Activated CD8-positive, alpha-beta memory T cell treated with anti-CD3 and anti-CD28 coated beads for 24 hours (primary cell): ENCODE measurements at places on chromosomes 11 and 22.

DNA sequence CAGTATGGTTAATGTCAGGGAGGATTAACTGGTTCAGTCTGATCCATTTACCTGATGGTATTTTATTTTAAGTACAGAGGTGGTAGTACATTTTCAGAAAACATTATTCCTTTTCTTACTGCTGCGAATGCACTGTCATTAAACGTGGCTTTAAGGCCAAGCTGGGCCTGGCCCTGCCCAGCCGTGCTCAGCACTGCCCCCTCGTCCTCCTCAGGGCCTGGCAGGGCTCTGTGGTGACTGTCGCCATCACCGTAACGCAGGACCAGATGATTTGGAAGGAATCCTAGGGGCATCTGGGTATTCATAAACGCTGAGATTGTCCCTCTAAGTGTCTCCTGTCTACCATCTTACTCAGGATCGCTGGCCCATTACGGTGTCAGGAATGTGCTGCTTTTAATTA, 302.0 kb downstream of the TBC1D22A start:
- no peak for DNase-seq

DNA sequence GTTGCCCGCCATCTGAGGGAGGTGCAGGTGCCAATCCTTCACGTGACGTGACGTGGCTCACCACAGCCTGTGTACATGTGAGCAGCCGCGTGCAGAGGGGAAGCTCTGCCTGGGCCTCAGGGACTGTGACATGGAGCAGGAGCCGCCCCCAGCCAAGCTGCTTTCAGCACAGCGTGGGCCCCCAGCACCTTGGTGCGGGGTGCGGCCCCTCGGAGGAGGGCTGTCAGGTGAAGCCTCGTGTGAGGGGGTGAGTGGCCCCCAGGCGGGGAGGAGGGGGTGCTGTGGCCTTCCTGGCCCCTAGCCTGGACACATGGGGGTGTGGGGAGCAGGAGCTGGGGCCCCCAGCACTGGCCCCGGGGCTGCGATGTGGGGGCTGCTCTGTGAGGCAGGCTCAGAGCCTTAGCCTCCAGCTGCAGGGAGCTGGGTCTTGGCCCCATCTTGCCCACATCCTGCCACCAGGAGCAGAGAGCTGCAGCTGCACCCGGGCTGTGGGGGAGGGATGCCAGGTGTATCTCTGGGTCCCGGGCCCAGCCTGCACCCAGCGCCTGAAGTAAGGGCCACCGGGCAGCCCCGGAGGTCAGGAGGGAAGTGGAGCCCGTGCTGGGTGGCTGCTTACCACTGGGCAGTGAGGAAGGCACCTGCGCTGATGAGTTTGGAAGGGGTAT, at the start of gene ADORA2A:
ADORA2A (plus strand) TSS at position 100 of the 665 bp plus-strand sequence. CDS start 5,806 bp downstream, outside the sequence.
- DNase-seq, result peak; percentile 89

DNA sequence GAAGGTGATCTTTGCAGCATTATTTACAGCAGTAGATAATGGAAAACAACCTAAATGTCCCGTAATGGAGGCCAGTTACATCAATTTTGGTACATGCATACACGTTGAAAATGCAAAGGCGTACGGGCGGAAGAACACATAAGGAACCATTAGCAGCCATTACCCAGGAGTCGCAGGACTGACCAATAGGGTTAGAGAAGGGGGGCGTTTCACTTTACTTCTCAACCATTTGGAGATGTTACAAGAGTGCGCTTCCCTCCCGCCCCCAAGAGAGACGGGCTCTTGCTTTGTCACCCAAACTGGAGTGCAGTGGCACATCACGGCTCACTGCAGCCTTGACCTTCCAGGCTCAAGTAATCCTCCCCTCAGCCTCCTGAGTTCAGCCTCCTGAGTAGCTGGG, 52.8 kb upstream of the SLC35C1 start:
- no peak for DNase-seq

GRCh38 chr11:36492724-36493304, 17.3 kb downstream of the TRAF6 start:
- no peak for DNase-seq

DNA sequence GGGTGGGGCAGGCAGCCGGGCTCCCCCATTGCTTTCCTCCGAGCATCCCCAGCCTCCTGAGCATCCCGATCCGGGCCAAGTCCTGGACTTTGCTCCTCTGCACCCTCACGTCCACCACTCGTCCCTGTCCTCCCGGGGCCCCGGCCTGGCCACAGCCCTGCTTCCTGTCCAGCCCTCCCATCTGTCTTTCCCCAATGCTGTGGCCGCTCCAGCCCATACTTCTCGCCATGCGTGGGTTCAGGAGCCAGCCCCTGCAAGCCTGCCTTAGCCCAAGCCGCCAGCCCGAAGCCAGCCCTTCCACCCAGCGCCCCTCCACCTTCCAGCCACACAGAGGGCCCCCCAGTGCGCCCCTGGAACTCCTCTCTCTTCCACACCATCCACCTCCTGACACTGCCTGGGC, 23.8 kb downstream of the MRPL23 start:
- no peak for DNase-seq

GRCh38 chr11:9142732-9143131, 51.3 kb upstream of the SCUBE2 start:
- DNase-seq, result no peak

- DNase-seq, result no peak
Measured at GRCh38 chr11:16959602-16960001, 54.6 kb downstream of the PLEKHA7 start.

GRCh38 chr11:65894034-65894591, 3.6 kb downstream of the CCDC85B start:
- DNase-seq, result no peak

DNA sequence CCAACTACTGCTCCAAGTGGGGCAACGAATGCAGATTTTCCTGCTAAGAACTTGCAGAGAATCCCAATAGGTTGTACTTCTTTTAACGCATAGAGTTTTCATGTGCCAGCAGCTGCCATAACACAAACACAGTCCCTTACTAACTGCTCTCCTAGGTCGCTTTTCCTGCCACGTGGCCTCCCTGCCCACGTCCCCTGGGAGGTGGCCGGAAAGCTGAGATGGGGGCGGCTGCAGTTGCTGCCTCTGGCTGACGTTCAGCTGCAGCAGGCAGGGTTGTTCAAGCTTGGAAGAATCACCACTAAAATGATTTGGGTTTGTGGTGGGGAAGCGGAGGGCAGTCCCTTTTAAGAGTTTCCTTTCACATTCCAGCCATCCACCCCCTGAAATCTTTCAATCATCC, 39.3 kb downstream of the ZNF202 start:
- DNase-seq, result no peak

DNA sequence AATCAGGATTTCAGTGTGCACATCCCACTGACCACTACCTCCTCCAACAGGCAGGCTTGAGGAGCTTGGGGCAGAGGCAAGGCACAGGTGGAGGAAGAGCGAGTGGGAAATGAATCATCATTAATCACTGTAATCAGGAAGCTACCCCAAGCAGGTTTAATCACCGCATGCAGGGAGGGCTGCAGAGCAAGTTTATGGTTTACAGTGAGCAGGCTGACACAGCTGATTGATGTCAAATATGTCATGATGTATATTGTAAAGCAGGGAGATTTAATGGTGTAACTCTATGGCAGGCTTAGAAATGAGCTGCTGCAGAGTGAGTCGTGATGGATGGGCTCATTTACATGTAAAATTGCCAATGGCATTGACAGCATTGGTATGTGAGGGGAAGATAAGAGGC, 441.0 kb downstream of the NTM start:
- no peak for DNase-seq

DNA sequence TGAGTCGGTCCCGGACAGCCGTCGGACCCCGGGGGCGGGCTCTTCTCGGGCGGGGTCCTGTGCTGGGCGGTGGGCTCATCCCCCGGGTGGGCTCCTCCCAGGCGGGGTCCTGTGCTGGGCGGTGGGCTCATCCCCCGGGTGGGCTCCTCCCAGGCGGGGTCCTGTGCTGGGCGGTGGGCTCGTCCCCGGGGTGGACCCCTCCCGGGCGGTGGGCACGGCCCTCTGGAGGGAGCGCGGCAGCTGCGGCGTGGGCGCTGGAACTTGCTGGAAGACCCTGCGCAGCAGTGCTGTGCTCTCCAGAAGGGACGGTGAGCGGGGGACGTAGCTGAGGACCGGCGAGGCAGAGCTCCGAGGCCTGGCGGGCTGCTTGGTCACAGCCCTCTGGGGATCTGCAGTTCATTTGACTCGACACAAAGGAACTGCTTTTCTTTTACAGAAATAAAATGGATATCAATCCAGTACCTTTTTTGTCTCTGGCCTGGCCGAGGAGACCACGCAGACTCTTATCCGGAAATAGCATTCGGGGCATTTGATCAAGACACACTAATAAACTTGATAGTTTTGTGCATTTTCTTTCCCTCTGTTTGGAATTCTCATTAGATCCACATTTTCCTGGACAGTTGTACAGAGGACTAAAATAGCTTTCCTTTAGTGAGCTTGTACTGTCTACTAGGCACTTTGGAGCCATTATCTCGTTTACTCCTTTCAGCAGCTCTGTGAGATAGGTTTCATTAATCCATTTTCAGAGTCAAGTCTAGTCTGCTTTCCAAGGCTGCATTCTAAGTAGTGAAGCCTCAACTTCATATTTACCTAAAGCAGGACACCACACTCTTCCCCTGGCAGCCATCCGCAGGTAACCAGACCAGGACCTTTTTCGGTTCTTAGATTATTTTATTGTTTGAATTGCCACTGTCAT, 812 bp downstream of the JAM3 start:
- no peak for DNase-seq

GRCh38 chr11:133968300-133968699, 11.5 kb upstream of the IGSF9B start:
- no peak for DNase-seq

- no peak for DNase-seq
Measured at GRCh38 chr22:27732391-27732790, 69.2 kb downstream of the MN1 start.

- no peak for DNase-seq
Measured at GRCh38 chr11:15563054-15563453, 448.3 kb downstream of the INSC start.

GRCh38 chr22:36797911-36798673, 18.7 kb downstream of the PVALB start:
- DNase-seq, result no peak

- no peak for DNase-seq
Measured at GRCh38 chr11:120774591-120775386, 249.1 kb upstream of the TBCEL start.

- no peak for DNase-seq
Measured at GRCh38 chr11:12433571-12434324, 56.4 kb downstream of the PARVA start.

- no peak for DNase-seq
Measured at GRCh38 chr11:2136209-2136951, 2.8 kb downstream of the IGF2 start.

DNA sequence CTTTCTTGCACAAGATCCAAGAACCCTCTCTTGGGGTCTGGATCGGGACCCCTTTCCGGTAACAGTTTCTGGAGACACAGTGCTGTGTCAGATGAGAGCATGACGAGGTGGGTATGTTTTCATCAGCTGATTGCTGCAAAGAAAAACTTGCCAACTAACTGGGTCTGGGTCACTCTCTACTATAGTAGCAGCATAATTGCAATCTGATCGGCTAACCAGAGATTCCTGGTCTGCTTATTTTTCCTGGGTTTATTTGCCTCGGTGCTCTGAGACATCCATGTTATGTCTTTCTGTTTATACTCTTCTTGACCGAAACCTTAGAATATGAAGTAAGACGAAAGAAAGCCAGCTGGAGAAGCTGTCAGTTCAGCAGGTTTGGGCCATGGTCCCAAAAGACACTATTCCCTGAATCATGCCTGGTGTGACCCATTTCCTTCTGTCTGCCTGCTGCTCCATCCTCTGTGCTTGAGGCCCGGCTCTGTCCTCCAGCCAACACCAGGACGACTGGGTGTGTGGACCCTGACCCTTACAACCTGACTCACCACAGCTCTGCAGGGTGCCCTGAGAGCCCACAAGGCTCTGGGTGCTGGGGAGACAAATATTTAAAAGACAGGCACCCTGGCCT, 24.1 kb upstream of the CLMP start:
- no peak for DNase-seq

DNA sequence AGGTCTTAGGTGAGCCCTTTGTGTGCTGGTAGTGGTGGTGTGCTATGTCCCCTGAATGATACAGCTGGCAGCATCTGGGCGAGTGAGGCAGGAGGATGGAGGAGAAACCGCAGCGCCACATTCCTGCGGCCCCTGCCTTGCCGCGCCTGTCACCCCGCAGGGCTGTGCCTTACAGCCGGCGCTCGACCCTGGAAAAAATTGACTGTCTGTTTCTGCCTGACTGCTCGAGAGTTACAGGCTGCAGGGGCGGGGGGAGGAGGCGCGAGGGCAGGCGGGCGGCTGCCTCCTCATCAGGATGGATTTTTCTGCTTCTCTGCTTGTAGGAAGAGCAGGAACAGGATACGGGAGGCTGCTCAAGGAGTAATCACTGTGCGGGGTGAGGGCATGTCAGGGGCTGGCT, 443.4 kb downstream of the MIAT start:
- DNase-seq, result no peak

- peak; percentile 90 for DNase-seq
Measured at GRCh38 chr11:34053161-34053686, 1.7 kb downstream of the CAPRIN1 start.

DNA sequence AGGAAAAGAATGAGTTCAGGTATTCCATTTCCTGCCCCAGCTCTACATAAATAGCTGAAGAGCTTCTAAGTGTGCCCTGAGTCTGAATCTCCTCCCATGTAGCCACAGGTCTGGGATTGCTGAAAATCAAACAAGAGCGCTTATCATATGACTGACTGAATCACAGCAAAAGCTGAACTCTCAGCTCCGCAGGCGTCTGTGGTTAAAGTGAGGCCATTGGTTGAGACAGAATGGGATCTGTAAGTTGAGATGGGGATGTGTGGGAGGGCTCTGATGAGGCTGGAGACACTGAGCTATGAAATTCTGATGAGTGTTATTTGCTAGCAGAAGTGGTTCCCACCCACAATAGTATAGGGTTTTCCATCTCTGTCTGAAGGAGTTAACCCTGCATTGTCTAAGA, 637.0 kb downstream of the OPCML start:
- DNase-seq, result no peak

DNA sequence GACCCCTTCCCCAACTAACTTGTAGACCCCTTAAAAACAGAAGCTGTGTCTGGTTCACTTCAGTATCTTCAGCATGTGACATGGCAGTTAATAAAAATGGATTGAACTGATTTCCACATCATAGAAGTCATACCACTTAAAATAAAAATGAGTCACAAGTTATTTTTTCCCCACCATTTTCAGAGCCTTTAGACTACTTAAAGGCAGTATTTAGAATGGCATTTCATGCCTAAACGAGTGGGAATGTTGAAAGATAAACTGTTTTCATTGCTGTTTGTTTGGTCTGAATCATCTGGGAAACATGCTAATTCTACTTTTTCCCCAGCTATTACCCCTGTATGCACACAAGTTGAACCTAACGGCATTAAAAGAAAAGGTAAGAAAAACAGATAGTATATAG, 324.0 kb downstream of the RAB38 start:
- DNase-seq, result no peak

DNA sequence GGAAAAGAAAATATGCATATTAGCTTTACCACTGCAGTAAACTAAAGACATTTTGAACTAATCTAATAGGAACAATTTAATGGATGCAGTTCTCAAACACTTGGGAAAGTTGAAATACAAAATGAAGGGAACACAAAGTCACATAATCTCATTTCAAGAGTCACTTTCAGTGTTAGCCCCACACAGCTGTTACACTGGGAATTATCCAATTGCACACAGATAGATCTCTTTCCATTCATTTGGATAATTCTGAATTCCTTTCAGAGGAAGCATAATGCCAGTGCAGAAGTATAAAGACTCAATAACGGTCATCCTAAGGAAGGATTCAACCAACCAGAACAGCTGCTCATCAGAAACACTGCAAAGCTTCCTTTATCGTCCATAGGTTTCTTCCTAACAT, 173.3 kb downstream of the GRIA4 start:
- DNase-seq, result no peak

GRCh38 chr11:75225794-75226193, 14.8 kb upstream of the TPBGL start:
- no peak for DNase-seq

GRCh38 chr22:47750086-47750485, 987.6 kb downstream of the TBC1D22A start:
- DNase-seq, result no peak
